CD8-positive, alpha-beta T cell (primary cell): ENCODE measurements at places on chromosomes 7 and 10. TPM values are rescaled to one million over a fixed set of nuclear protein-coding genes. Genes with fewer than 3 reads are reported as not detected.

GRCh38 chr7:28182071-28182471, 1.5 kb upstream of the JAZF1 start:
- DNase-seq = no peak

DNA sequence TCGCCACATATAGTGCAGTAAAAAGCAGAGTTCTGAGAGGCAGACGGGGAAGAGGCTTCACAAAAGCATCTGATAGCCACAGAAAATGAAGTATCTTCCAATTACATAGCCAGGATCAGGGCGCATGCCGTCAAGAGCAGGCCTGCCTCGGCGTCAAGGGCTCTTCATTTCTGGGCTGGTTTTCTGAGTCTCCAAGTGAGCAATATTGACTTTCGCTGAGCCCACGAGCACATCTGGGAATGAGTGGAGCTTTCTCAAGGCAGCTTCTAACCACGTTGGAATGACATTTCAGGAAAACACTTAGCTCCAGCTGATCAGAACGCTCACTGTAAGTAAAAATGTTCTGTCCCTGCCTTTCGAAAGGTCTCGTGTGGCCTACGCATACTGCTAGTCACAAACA, 51.9 kb downstream of the CLRN3 start:
- DNase-seq = no peak

Gene CPEB3
- total RNA-seq = 0.71 TPM

GRCh38 chr10:130606001-130606405, 469.8 kb downstream of the GLRX3 start:
- no peak for DNase-seq

GRCh38 chr7:44985033-44985695, 6.3 kb upstream of the MYO1G start:
- DNase-seq = no peak

Gene EN2
- total RNA-seq = not detected

DNA sequence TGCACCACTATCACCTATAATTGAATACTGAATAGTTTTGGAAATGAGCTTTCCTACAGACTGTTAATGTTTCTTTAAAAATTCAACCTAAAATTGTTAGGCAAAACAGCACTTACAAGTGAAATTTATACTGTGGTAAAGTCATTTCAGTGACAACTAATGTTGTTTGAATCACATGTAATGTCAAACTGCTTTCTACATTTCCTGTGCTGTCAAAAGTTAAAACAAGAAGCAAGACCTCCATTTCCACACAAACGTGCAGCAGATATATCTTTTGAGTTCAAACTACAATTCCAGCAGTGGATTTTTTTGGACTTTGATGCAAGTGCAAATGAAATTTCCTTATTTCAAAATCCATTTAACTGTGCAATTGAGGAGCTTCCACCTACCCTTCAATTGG, 199.8 kb downstream of the RNLS start:
- no peak for DNase-seq
